Trophoblast cell (in vitro differentiated cells and primary cell): ENCODE measurements at places on chromosomes 2 and 18.

GRCh38 chr18:57430079-57431001 lies 4.8 kb upstream of the ONECUT2 start:
- H3K27me3 ChIP-seq = peaks cover 65% of the 10 kb centered on the region
- H3K4me3 ChIP-seq = no peak overlapping the region
- no peaks in the 10 kb centered on the region for H3K36me3 ChIP-seq

DNA sequence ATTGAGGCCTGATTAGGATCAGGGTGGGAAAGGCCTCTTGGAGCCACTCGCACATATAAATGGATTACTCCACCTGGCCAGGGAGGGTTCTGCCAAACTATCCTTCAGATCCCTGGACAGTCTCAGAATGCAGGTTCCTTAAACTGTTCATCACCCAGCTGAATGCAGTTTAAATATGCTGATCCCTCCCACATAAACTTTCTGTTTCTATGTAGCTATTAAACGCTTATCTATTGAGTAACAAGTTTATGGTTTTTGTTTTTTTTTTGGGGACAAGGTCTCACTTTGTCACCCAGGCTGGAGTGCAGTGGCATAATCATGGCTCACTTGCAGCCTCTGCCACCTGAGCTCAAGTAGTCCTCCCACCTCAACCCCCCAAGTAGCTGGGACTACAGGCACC lies 1.9 kb downstream of the CAD start:
- H3K4me1 ChIP-seq = peaks cover 8% of the 10 kb centered on the region
- H3K27ac ChIP-seq = no peak overlapping the region
- no peak overlapping the region for H3K4me3 ChIP-seq
- no peaks in the 10 kb centered on the region for H3K27me3 ChIP-seq

- peaks cover 4% of the 10 kb centered on the region for H3K36me3 ChIP-seq
- no peak overlapping the region for H3K4me3 ChIP-seq
- H3K4me1 ChIP-seq = peaks cover 5% of the 10 kb centered on the region
- no peak for DNase-seq
- no peak overlapping the region for H3K27ac ChIP-seq
- no peaks in the 10 kb centered on the region for H3K27me3 ChIP-seq
These were observed 67.2 kb downstream of the LCLAT1 start for GRCh38 chr2:30514134-30514847.

DNA sequence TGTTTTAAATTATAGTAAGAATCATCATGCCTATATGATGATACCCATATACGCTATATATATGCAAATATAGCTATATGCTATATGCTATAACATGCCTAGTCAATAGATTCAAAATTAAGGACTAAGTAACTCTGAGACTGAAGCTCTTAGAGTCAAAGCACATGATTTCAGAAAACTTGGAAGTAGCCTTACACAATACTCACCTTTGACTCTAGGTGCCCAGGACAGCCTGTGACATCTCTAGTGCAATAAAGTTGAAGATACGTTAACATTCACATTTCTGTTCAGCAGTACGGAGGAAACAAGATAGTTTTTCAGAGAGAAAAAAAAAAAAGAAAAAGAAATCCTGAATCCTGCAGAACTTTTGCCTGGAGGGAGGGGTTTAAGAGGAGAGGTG lies 149.7 kb upstream of the PIK3C3 start:
- H3K27ac ChIP-seq = no peak overlapping the region
- no peak overlapping the region for H3K4me3 ChIP-seq
- H3K36me3 ChIP-seq = no peaks in the 10 kb centered on the region
- no peaks in the 10 kb centered on the region for H3K4me1 ChIP-seq
- no peak for DNase-seq

DNA sequence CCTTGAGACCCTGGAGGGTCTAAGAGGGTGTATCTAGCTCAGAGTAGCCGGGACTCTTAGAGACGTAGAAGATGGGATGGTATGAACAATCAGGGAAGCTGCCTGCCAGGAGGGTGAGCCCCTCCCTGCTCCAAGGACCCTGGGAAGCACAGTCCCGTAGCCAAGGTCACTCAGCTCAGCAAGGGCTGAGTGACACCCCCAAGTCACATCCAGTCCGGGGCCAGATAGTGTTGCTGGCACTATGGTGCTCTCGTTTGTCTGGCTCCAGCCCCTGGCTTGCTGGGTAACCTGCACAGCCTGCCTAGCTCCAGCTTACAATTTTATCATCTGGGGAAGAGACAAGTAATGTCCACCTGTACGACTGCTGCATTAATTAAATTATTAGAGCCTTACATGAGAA lies 22.3 kb downstream of the REEP1 start:
- no peak overlapping the region for H3K27ac ChIP-seq
- H3K36me3 ChIP-seq = no peaks in the 10 kb centered on the region
- no peak for DNase-seq
- H3K4me1 ChIP-seq = no peaks in the 10 kb centered on the region
- no peaks in the 10 kb centered on the region for H3K27me3 ChIP-seq

- H3K27me3 ChIP-seq = peaks cover 2% of the 10 kb centered on the region
- H3K4me1 ChIP-seq = peaks cover 5% of the 10 kb centered on the region
- no peaks in the 10 kb centered on the region for H3K36me3 ChIP-seq
- peak overlapping the region; percentile 70 for H3K4me3 ChIP-seq
These were observed 888 bp upstream of the ADCY3 start for GRCh38 chr2:24920809-24921441.

- peaks cover 8% of the 10 kb centered on the region for H3K36me3 ChIP-seq
- H3K4me3 ChIP-seq = no peak overlapping the region
- no peaks in the 10 kb centered on the region for H3K27me3 ChIP-seq
- no peak overlapping the region for H3K27ac ChIP-seq
- H3K4me1 ChIP-seq = peaks cover 26% of the 10 kb centered on the region
- DNase-seq = no peak
These were observed 21.1 kb downstream of the TET3 start for GRCh38 chr2:74005786-74006185.

DNA sequence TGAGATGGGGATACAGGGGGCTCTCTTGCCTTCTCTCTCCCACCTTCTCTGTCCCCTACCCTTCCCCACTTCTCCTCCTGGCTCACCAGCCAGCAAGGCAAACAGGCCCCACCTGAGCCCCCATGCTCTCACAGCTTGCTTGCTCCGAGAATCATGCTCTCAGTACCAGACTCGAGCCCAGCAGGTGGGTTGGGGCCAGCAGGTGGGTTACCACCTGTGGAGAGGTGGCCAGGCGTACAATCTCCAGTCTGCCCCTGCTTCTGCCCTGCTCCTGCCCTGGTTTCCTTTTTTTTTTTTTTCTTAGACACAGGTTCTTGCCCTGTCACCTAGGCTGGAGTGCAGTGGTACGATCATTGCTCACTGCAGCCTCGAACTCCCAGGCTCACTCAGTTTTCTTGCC lies 214.5 kb downstream of the SH3RF3 start:
- no peak overlapping the region for H3K27ac ChIP-seq
- no peaks in the 10 kb centered on the region for H3K27me3 ChIP-seq
- DNase-seq = no peak
- H3K4me1 ChIP-seq = no peaks in the 10 kb centered on the region
- no peak overlapping the region for H3K4me3 ChIP-seq

DNA sequence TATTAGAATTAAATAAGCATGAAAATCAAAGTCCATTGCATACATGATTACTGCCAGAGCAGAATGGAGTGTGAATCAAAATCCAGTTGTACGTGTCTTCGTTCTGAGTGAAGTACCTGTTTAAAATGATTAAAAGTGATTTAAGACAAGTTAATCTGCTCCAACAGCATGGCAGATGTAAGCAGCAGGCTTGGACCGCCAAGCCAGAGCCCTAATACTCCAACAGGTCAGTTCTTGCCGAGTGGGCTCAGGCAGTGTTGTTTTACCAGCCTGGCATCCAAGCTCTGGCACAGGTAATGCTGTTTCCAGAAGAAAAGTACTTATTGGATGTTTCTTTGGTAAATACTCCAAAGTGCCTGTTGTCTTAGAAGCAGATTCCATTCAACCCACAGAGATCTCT lies 171.4 kb upstream of the EPAS1 start:
- no peak for DNase-seq
- H3K4me3 ChIP-seq = no peak overlapping the region
- H3K27me3 ChIP-seq = no peaks in the 10 kb centered on the region
- H3K36me3 ChIP-seq = no peaks in the 10 kb centered on the region
- H3K4me1 ChIP-seq = peaks cover 4% of the 10 kb centered on the region
- H3K27ac ChIP-seq = no peak overlapping the region

DNA sequence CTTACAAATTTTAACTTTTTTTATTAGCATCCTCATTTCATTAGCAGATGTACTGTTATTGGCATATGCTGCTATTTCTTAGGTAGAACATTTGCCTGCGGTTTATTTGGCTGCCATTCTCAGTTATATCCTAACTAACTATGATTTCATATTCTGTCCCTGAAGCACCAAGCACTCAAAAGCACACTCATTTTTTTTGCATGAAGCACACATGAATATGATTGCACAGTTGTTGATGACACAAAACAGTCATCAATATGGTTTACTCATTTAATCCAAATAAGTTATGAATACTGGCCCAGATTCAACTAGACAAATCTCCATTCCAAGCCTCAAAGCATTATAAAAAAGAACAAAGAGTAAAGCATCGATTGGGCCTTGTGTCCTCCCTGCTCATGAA lies 129.4 kb upstream of the CNTNAP5 start:
- H3K4me3 ChIP-seq = no peak overlapping the region
- DNase-seq = no peak
- H3K4me1 ChIP-seq = no peaks in the 10 kb centered on the region
- H3K27me3 ChIP-seq = no peaks in the 10 kb centered on the region
- H3K36me3 ChIP-seq = no peaks in the 10 kb centered on the region
- H3K27ac ChIP-seq = no peak overlapping the region

- no peaks in the 10 kb centered on the region for H3K27me3 ChIP-seq
- no peak overlapping the region for H3K27ac ChIP-seq
- no peak overlapping the region for H3K4me3 ChIP-seq
- no peaks in the 10 kb centered on the region for H3K4me1 ChIP-seq
These were observed 33.2 kb downstream of the ANKRD29 start for GRCh38 chr18:23629444-23629946.

DNA sequence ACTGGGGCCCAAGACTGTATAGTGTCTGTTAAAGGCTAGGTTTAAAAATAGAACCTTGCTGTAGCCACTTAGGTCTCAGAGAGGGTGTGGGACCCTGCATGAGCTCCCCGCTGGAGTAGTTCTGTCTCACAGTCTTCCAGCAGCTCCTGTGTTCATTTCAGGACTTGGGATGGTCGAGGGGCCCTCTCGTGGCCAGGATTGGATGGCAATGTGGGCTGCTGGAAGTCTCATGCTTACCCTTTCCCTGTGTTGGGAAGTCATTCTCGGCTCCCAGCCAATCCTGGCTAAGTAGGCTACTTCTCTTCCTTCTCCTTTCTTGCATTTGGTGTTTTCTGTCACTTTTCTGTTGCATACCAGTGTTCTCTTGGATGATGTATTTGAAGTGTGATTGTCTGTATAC lies 284.0 kb upstream of the GCFC2 start:
- DNase-seq = no peak
- H3K4me1 ChIP-seq = no peaks in the 10 kb centered on the region
- no peaks in the 10 kb centered on the region for H3K36me3 ChIP-seq

- peaks cover 11% of the 10 kb centered on the region for H3K4me1 ChIP-seq
- H3K36me3 ChIP-seq = no peaks in the 10 kb centered on the region
- H3K27ac ChIP-seq = no peak overlapping the region
- H3K4me3 ChIP-seq = no peak overlapping the region
- no peaks in the 10 kb centered on the region for H3K27me3 ChIP-seq
These were observed 66.3 kb upstream of the PSMD14 start for GRCh38 chr2:161241894-161242293.

GRCh38 chr2:29269765-29270109 lies 154.5 kb downstream of the CLIP4 start:
- H3K4me1 ChIP-seq = peaks cover 2% of the 10 kb centered on the region
- H3K27ac ChIP-seq = no peak overlapping the region
- H3K36me3 ChIP-seq = no peaks in the 10 kb centered on the region
- DNase-seq = no peak
- no peak overlapping the region for H3K4me3 ChIP-seq

GRCh38 chr18:61900504-61901281 lies 7.9 kb upstream of the RNF152 start:
- no peaks in the 10 kb centered on the region for H3K36me3 ChIP-seq
- no peak overlapping the region for H3K4me3 ChIP-seq
- H3K27ac ChIP-seq = no peak overlapping the region
- peaks cover 11% of the 10 kb centered on the region for H3K4me1 ChIP-seq
- no peaks in the 10 kb centered on the region for H3K27me3 ChIP-seq

DNA sequence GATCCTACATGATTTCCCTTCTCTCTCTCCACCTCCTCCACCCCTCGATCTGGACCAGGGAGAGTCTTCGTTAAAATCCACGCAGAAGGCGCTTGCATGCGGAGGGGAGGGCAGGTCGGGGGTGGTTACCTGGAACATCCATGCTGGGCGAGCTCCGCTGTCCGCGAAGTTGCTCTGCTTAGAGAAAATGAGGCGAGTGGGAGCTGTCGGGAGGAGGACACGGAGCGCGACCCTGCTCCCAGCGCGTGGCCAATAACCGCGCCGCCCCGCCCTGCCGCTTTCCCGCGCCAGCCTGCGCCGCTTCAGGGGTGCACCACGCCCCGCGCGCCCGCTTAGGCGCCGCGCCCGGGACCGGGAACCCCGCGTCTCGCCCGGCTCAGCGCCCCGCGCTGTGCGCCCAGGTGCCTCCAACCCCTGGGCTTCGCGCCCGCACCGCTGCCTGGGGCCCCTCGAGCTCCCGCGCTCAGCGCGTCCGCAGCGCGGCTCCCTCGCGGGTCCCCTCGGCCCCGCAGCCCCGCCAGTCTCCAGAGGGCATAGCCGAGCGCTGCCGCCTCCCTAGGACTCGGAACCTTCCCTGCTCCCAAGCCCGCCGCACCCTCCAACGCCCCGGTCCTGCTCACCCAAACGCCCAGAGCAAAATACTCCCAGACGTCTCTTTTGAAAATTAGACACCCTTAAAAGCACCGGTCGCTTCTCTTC lies 636 bp downstream of the CBLN2 start:
- H3K27me3 ChIP-seq = peaks cover 34% of the 10 kb centered on the region
- no peaks in the 10 kb centered on the region for H3K36me3 ChIP-seq
- H3K4me1 ChIP-seq = peaks cover 17% of the 10 kb centered on the region

- no peaks in the 10 kb centered on the region for H3K27me3 ChIP-seq
- H3K36me3 ChIP-seq = peaks cover 55% of the 10 kb centered on the region
- H3K4me3 ChIP-seq = no peak overlapping the region
- peaks cover 23% of the 10 kb centered on the region for H3K4me1 ChIP-seq
These were observed 50.5 kb upstream of the TXNDC2 start for GRCh38 chr18:9835113-9835755.

DNA sequence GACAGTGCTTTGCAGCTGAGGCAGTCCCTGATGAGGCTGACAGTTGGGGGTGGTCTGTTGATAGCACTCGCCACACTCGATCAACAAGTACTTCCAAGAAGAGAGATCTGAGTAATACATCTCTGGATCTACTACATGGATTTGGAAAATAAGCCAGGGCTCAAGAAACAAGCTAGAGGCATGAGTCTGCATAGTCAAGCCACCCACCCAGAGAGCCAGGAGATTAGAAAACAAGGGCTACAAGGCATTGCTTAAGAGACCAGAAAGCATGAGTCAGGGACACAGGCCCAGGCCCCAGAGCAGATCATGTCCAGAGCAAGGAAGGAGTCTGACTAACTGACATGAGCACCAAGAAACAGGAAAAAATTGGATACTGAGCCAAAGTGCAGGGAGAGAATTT lies 196.9 kb upstream of the CWC22 start:
- no peaks in the 10 kb centered on the region for H3K27me3 ChIP-seq
- no peaks in the 10 kb centered on the region for H3K36me3 ChIP-seq
- no peak for DNase-seq
- H3K4me1 ChIP-seq = no peaks in the 10 kb centered on the region
- H3K27ac ChIP-seq = no peak overlapping the region
- no peak overlapping the region for H3K4me3 ChIP-seq

- no peaks in the 10 kb centered on the region for H3K4me1 ChIP-seq
- no peaks in the 10 kb centered on the region for H3K27me3 ChIP-seq
- DNase-seq = no peak
- H3K36me3 ChIP-seq = no peaks in the 10 kb centered on the region
- no peak overlapping the region for H3K4me3 ChIP-seq
- H3K27ac ChIP-seq = no peak overlapping the region
These were observed 1920.7 kb upstream of the CELF4 start for GRCh38 chr18:39486268-39486667.

GRCh38 chr2:152094014-152094413 lies 4.8 kb downstream of the CACNB4 start:
- peaks cover 17% of the 10 kb centered on the region for H3K27me3 ChIP-seq
- H3K27ac ChIP-seq = no peak overlapping the region
- DNase-seq = no peak
- H3K36me3 ChIP-seq = no peaks in the 10 kb centered on the region
- H3K4me3 ChIP-seq = no peak overlapping the region
